ENCODE measurements at places on chromosomes 5 and 9.

GRCh38 chr5:135735831-135736230, 98.6 kb upstream of the SLC25A48 start:
- DNase-seq, result no peak

DNA sequence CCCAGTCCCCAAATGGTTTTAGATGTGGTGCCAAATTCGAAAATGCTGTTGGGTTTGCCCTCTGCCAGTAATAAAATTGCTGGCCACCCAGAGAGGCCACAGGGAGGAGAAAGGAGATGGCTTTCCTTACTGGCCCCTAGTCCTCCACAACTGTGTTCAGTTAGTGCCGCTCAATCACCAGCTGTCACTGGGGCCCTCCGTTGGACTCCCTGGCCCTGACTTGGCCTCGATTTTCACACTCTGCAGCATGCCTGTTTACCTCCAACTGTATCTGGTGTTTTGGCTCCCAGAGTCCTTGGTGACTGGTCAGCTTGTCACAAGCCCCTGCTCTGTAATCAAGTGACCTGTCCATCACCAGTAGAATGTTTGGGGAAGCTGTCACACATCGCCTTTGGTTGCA, 97.8 kb downstream of the PAPPA start:
- DNase-seq, result no peak

DNA sequence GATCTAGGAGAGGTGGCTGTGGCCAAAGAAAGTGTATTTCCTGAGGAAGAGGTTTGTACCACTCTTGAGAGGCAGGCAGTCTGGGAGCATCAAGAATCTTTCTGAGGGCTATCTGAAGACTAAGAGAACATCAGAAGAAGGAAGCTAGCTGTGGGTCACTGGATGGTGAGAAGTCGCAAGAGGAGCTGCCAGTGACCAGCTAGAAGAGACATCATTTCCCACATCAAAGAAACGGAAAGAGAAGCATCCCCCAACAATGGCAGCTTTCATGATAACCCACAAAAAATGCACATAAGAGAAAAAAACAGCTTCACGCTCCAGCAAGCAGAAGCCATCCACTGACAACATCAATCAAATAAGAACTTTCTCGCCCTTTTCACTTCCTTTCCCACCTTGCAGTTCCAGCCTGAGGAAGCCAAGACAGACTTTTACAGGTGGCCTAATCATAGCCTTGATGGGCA, 25.0 kb upstream of the CEP78 start:
- DNase-seq, result no peak

DNA sequence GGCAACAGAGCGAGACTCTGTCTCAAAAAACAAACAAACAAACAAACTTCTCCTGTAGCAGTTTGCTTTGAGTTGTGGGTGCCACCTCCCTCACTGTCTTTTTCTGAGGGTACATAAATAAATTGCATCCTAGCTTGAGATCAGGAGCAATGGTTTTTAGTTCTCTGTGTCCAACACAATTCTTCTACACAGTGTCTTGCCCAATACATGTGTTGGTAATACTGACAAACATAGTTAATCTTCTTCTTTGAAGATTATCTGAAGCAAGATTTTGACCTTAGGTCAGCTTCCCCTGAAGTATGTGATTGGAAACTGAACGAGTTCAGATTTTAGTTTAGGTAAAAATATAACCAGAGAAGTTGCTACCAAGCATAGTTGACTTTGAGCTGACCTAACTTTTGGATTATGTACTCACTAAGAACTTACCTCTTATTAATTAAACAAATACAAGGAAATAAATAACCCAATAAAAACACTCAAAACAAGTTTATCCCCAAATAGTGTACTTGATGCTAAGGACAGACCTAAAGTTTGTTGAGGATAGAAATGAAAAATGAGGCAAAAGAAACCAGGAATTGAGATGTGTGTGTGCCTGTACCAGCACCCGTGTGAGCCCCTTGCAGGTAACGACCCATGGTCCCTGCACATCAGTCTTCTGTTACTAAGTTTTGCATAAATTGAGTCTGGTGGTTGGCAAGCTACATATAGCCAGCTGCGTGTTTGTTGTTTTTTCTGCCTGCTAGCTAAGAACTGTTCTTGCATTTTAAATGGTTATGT, 16.2 kb downstream of the TJP2 start:
- no peak for DNase-seq

All from fibroblast of mammary gland (primary cell).